NCI-H2107 (cell line): ENCODE measurements at places on chromosomes 3 and 15.

DNA sequence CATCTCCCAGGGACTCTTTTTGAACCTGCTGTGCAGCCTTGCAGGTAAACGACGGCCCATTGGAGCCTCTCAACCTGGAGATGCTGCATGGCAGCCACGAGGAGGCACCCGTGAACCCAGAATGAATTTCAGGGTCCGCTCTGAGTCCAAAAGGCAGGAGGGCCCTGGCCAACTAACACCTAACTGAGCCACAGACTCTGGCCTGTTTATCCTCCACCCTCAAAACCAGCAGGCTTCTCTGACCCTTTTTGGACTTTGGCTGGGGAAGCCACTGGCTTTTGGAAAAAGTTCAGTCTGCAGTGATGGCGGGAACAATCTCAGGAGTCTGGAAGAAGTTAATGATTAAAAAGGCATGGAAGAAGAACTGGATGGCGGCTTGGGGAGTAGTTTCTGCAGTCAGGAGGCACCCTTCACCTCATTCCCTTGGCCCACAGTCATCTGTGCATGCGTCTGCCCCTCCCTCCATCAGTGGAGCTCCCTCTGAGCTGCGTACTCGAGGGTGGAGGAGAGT lies 4.1 kb downstream of the PXYLP1 start:
- no peak for DNase-seq

DNA sequence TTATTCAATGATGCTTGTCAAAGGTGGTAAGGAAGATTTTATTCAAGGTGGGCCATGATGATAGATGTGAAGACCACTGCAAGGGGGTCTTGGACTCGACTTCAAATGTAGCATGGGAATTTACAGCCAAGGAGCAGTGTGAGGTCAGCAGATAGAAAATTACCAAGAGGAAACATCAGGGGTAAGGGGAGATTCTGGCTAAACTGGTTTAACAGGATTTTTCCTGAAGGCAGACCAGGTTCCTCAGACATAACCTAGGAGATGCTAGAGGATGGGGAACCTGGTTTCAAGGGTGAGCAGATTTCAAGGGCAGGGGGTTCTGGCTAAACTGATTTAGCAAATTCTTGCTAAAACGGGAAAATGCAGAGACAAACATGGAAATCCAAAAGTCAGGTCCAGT lies 464.9 kb downstream of the TAFA4 start:
- no peak for DNase-seq

- no peak for DNase-seq
These were observed 18.0 kb downstream of the ARL14 start for GRCh38 chr3:160695003-160695402.

DNA sequence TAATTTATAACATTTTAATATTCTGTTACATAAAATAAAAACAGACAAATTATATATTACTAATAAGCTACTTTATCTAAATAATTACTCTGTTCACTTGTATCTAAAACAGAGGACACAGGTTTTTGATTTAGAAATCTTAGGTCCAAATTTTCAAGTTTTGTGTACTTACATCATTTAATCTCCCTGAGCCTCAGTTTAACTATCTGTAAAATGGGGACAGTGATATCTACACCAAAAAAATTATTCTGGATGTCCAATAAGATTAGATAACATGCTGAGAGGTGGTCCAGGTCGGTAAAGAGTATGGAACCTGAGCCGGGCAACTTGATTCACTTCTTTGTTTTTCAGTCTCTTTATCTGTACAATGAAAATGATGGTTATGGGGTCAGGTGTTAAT lies 263.8 kb upstream of the CDIN1 start:
- DNase-seq: no peak

- DNase-seq: no peak
These were observed 170.0 kb downstream of the SEMA6D start for GRCh38 chr15:47887241-47887800.
